WTC11 (cell line): ENCODE measurements at places on chromosomes 12 and 14. TPM values are rescaled to one million over a fixed set of nuclear protein-coding genes. Genes with fewer than 3 reads are reported as not detected.
A peak's percentile ranks its signal among the peaks of the same experiment; 100 is the strongest.

DNA sequence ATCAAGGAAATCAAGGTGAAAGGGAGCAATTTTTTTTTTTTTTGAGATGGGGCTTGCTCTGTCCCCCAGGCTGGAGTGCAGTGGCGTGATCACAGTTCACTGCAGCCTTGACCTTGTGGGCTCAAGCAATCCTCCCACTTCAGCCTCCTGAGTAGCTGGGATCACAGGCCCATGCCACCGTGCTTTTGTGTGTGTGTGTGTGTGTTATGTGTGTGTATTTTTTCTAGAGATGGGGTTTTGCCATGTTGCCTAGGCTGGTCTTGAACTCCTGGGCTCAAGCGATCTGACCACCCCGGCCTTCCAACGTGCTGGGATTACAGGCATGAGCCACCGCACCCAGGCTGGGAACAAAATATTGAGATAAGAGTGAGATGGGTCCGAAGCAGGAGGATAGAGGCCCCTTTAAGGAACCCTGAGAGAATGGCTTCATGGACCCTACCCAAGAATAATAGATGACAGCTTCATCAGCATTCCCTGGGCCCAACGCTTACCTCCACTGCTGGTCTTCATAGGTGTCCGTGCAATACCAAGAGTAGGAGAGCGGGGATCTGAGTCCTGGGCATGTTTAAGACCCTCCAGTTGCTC is 1.0 kb downstream of the CDCA3 start:
- no peak for DNase-seq

GRCh38 chr12:83954071-83954789 is 958.4 kb downstream of the SLC6A15 start:
- DNase-seq = no peak

- peak; percentile 19 for DNase-seq
These were observed 42.5 kb downstream of the MARK3 start for GRCh38 chr14:103427485-103428443.

- no peak for DNase-seq
These were observed 72.9 kb upstream of the TSPAN11 start for GRCh38 chr12:30853561-30854133.

SLC25A47 gene
- total RNA-seq = not detected in 3 replicates

DNA sequence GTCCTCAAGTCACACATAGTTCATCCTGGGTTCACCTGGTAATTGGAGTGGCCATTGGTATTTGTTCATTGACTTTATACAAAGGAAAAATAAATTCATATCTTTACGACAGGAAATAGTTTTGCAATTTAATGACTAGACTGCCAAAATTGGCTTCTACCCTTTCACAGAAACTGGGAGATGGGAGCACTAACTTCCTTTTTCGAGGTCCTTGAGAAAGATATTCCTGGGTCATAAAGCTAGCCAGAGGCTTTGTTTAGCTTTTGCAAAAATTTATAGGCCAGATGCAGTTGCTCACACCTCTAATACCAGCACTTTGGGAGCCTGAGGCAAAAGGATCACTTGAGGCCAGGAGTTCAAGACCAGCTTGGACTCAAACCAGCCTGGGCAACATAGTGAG is 10.2 kb upstream of the OR11G2 start:
- no peak for DNase-seq

GRCh38 chr12:125175576-125175975 is 110.3 kb downstream of the AACS start:
- no peak for DNase-seq

DNA sequence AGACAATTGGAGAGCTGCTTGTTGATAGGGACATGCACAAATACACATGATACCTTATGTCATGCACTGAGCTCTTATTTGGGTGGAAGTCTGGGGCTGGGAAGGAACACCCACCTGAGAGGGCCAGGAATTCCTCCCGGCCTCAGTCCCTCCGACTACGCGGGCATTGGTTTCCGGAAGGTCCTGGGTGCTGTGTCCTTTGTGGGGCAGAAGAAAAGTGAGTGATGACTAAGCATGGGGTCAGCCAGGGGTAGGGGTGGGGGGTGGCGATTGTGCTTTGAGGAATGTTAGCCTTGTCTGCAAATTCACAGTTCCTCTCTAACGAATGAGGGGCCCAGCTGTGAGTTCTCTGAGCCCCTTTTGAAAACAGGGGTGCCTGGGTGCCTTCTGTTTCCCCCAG is 798 bp downstream of the CELA1 start:
- no peak for DNase-seq
